ENCODE measurements at places on chromosomes 7 and 10. TPM values are rescaled to one million over a fixed set of nuclear protein-coding genes. Genes with fewer than 3 reads are reported as not detected.

SFRP4 gene
- total RNA-seq: not detected

SP4 gene
- total RNA-seq: 0.58 TPM

GARIN1A gene
- 1.8 TPM for total RNA-seq

CLCN1 gene
- not detected for total RNA-seq

FZD1 gene
- total RNA-seq: 12.9 TPM

GRCh38 chr10:69883310-69884023, 81.8 kb downstream of the COL13A1 start:
- no peaks in the 10 kb centered on the region for H3K4me1 ChIP-seq
- H3K36me3 ChIP-seq: no peaks in the 10 kb centered on the region
- peaks cover 11% of the 10 kb centered on the region for H3K27me3 ChIP-seq
- no peak overlapping the region for H3K4me3 ChIP-seq
- no peak overlapping the region for H3K27ac ChIP-seq

DNA sequence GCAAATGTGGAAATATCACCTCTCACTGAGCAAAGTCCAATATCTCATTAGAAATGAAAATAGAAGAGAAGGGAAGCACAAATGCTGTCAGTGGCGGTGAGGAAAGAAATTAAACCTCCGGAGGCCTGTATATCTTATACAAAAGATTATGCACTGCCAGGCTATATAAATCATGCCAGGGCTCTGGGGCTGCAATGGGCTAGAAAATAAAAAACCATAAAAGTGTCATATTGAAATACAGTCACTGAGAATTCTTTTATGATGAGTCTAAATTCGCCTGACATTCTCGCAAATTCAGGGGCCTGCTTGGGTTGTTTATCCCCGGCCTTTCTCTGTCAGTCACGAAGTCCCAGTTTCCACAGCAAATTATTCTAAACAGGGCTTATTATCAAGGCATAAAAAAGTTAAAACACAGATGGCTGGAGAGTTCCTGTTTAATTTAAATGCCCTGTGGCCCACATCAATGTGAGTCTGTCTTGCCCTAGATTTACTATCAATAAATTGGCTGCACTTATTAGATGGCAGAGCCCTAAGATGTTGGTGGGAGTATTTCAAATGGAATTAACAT, 193.8 kb downstream of the SNX10 start:
- no peak for DNase-seq
- H3K27me3 ChIP-seq: no peaks in the 10 kb centered on the region
- H3K27ac ChIP-seq: no peak overlapping the region

DNA sequence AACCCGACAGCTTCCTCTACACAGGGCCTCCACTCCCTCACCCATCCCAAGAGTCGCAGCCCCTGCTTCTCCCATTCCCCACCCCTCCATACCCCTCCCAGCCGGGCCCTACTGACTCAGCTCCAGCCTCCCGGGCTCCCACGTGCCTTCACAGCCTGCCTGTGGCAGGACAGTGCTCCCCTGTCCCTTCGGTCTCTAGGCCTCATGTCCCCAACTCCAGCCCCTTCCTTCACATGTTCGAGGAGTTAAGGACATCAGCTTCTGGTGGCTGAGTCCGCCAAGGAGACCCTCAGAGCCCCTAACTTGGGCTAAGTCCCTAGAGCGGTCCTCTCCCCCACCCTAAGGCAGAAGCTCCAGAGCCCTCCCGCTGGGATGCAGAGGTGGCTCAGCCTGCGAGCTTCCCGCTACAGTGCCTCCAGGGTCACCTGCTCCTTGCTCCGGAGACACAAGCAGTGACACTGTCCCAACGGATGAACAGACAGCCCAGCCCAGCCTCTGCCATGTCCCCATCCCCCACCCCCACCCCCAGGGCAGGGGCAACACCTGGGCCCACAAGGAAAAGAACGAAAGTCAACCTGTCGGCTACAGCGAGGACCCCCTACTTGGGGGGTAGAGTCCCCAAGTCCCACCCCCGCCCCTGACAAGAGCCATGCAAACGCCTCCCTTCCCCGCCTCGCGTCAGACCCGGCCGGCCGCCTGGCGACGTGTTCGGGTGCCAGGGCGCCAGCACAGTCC, 716 bp downstream of the SMARCD3 start:
- H3K4me1 ChIP-seq: peaks cover 91% of the 10 kb centered on the region
- H3K27me3 ChIP-seq: peaks cover 21% of the 10 kb centered on the region
- DNase-seq: no peak
- H3K4me3 ChIP-seq: peak overlapping the region; percentile 67
- peak overlapping the region; percentile 94 for H3K27ac ChIP-seq

DNA sequence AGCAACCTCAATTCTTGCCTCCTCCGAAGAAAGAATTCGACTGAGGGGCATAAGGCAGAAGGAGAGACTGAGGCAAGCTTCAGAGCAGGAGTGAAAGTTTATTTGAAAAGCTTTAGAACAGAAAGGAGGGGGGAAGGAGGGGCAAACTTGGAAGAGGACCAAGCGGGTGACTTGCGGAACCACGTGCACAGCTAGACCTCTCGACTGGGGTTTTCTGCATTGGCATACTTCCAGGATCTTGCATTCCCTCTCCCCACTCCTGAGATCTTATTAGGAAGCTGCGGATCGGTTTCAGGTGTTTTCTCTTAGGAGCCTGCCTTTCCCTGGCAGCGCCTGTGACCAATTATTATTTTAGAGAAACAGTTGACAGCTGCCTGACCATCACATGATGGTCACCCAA, 20.3 kb upstream of the CPXM2 start:
- no peaks in the 10 kb centered on the region for H3K36me3 ChIP-seq
- no peak overlapping the region for H3K27ac ChIP-seq
- peaks cover 2% of the 10 kb centered on the region for H3K27me3 ChIP-seq

GRCh38 chr7:147567043-147567442, 1023.5 kb upstream of the C7orf33 start:
- no peak for DNase-seq
- H3K4me1 ChIP-seq: no peaks in the 10 kb centered on the region
- no peaks in the 10 kb centered on the region for H3K36me3 ChIP-seq
- H3K27ac ChIP-seq: no peak overlapping the region
- H3K27me3 ChIP-seq: no peaks in the 10 kb centered on the region

- H3K27ac ChIP-seq: peak overlapping the region; percentile 97
- no peak for DNase-seq
- no peak overlapping the region for H3K4me3 ChIP-seq
- no peaks in the 10 kb centered on the region for H3K27me3 ChIP-seq
These were observed 2.3 kb downstream of the MCM7 start for GRCh38 chr7:100098913-100099312.

DNA sequence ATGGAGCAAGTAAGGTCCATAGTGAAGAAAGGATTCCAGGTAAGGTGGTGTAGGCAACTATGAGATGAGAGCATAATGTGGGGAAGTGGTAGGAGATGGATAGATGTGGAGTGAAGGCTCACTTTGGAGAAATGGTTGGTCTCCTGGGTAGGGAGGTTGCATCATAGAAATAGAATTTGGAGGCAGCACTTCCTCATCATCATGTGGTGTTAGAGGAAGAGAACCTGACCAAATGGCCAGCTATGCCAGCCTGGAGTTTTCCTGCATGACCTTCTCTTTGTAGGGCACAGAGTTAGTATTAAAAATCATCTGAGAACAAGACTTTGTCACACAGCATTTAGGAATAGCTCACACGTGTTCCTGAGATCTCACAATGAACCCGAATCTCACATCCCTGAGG, 126.7 kb upstream of the CXCL12 start:
- no peak overlapping the region for H3K4me3 ChIP-seq
- no peak overlapping the region for H3K27ac ChIP-seq
- H3K27me3 ChIP-seq: no peaks in the 10 kb centered on the region
- no peaks in the 10 kb centered on the region for H3K4me1 ChIP-seq

DNA sequence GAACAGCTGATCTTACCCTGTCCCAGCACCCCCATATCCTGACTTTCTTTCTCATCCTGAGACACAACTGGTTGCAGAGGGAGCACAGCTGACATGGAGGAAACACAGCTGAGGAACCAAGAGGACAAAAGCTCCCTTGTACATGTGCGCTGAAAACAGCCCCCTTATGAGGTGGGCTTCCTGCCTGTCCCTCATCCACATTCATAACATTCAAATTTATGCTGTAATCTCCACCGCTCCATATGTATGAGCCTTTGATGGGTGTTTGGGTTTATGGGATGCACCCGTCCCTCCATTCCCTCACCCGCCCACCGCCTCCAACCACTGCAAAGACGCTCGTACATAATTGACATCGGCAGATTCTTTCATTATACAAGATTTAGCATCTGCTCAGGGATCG, 49.6 kb upstream of the BTRC start:
- no peaks in the 10 kb centered on the region for H3K4me1 ChIP-seq
- DNase-seq: no peak
- H3K27me3 ChIP-seq: peaks cover 86% of the 10 kb centered on the region
- H3K4me3 ChIP-seq: no peak overlapping the region
- H3K36me3 ChIP-seq: no peaks in the 10 kb centered on the region
